ENCODE measurements at places on chromosomes 7 and 10. TPM values are rescaled to one million over a fixed set of nuclear protein-coding genes. Genes with fewer than 3 reads are reported as not detected.

- no peak for DNase-seq
Observed at GRCh38 chr10:69636273-69636575, 6.2 kb downstream of the FAM241B start.

GRCh38 chr10:586716-587115 is 102.8 kb downstream of the DIP2C start:
- DNase-seq, result no peak

- no peak for DNase-seq
Observed at GRCh38 chr10:103855424-103855823, at the start of gene SH3PXD2A. Gene SH3PXD2A, minus strand, starts transcription at chr10:103855576. Its CDS starts 310 bp downstream, at chr10:103855266.

DNA sequence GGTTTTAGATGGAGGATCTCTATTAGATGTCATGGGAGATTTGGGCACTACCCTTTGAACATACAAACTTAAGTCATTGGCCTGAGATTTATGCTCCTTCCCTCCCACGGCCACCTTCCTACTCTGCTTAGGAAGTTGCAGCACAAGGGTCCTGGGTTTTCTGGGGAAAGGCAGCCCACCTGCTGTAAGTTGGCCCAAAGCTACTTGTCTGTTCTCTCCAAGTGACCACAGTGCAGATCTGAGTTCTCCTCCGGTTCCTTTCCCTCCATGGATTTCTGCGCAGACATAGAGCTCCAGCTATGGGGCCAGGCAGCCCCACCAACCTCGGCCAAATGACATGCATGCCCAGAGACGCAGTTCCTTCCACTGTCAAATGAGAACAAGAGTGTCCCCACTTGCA is 12.8 kb upstream of the C10orf53 start:
- no peak for DNase-seq

PIP gene
- not detected for total RNA-seq

GRCh38 chr10:101216207-101217043 is 12.8 kb downstream of the LBX1 start:
- DNase-seq, result no peak

C10orf143 gene
- total RNA-seq, result 4.4 TPM

- DNase-seq, result no peak
Observed at GRCh38 chr10:79384773-79385391, 37.6 kb downstream of the PPIF start.

DNA sequence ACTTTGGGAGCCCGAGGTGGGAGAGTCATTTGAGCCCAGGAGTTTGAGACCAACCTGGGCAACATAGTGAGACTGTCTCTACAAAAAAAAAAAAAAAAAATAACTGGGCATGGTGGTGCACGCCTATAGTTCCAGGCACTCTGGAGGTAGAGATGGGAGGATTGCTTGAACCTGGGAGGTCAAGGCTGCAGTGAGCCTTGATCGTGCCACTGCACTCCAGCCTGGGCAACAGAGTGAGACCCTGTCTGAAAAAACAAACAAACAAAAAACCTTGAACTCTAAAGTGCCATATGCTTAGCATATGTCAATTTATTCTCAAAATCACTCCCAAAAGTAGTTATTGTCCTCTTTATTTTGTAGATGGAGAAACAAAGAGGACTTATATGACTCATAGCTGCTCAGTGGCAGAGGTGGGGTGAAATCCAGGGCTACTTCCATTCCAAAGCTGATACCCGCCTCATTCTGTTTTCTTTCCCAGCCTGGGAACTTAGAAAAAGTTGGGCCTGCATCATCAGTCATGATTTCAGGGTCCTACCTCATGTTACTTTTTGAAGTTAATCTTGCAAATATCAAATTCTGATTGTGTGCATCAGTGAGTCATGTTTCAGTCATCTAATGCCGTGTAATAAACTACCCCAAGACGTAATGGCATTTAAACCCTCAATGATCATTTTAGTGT is 13.3 kb downstream of the DHTKD1 start:
- no peak for DNase-seq

DNA sequence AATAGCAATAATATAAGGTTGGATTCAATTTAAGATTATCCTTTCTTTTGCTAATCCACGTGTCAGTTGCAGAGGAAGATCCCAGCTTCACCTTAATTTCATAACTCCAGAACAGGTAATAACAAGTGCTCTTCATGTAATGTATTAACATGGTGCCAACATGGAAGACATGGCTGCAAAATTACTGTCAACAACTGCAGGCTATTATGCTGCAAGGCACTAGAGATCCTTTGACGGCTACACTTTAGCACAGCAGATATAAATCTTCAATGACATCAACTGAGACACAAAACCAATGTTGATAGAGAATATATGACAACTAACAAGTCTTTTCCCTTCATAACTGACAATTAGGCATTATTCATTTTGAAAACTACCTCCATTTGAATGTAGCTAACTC is 96.1 kb downstream of the RNF133 start:
- DNase-seq, result no peak

- DNase-seq, result no peak
Observed at GRCh38 chr7:2063563-2064260, 169.0 kb downstream of the MAD1L1 start.

DNA sequence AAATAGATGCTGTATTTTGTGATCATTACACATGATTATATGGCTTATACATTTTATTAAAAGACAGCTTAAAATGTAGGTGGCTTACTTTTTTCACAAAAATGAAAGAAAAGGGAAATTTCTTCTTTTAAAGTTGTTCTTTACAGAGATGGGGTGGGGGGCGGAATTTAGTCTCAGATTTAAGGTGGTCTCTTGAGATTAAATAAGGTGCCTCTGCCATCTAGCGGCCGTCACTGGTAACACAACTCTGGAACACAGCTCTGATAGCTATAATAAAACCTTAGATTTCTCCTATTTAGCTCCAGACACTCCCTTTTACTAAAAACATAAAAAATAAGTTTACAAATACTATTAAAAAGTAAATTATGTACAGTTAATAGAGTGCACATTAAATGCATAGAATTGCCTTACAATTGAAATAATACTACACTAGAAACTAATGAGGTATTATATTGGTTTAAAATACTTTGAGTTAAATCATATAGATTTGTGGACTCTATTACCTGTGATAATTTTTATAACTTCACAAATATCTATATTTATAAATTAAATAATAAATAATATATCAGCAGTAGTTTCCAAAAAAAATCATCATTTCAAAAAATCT is 210.9 kb downstream of the DGKB start:
- peak; percentile 52 for DNase-seq

APBB1IP gene
- 76.0 TPM for total RNA-seq

GALNT17 gene
- not detected for total RNA-seq

DNA sequence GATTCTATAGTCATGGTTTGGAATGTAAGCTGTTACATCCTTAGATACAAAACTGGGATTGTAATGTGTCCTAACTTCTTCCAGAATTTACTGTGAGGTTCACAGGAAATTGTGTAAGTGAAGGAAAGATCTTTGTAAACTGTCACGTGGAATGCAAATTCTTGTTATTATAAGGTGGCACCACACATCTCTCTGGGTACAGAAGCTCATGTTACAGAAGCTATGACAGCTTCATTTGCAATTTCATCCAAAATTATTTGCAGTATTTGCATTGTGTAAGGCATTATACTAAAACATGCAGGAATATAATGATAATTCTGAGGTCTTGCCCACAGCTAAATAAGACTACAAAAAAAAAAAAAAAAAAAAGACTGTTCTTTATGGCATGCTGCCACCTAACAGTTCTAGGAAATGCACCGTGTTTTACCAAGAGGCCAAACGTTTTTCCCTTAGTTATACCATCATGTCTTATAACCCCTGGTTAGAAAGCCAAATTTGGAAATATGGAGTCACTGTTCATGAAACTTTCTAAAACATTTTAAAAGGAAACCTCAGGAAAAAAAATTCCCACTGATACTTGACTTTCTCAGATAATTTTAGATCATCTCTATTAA is 17.6 kb downstream of the MINDY3 start:
- DNase-seq, result no peak

DNA sequence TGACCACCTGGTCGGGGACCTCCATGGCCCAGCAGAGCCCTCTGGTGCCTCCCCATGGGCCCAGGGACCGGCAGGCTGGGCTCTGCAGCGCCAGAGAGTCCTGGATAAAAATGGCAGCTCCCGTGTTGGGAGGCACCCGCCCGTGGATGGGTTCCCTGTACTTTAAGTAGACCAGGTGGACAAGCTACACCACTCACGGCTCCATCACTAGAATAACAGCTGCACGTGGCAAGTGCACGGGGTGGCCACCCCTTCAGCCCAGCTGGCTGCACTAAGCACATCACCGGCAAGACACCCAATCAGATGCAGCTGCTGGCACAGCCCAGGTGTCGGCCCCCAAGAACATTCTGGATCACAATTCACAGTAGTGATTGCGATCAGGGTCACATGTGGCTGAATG is 69.8 kb downstream of the DIP2C start:
- DNase-seq, result no peak

AOAH gene
- 17.7 TPM for total RNA-seq

TDRD1 gene
- not detected for total RNA-seq

GRCh38 chr10:108375691-108376090 is 1211.2 kb upstream of the SORCS1 start:
- no peak for DNase-seq

GRCh38 chr10:92848441-92849233 is at the start of gene EXOC6:
Gene EXOC6, plus strand, starts transcription at chr10:92848520. Its CDS starts 14 bp downstream, at chr10:92848534.
- DNase-seq, result peak; percentile 89

DNA sequence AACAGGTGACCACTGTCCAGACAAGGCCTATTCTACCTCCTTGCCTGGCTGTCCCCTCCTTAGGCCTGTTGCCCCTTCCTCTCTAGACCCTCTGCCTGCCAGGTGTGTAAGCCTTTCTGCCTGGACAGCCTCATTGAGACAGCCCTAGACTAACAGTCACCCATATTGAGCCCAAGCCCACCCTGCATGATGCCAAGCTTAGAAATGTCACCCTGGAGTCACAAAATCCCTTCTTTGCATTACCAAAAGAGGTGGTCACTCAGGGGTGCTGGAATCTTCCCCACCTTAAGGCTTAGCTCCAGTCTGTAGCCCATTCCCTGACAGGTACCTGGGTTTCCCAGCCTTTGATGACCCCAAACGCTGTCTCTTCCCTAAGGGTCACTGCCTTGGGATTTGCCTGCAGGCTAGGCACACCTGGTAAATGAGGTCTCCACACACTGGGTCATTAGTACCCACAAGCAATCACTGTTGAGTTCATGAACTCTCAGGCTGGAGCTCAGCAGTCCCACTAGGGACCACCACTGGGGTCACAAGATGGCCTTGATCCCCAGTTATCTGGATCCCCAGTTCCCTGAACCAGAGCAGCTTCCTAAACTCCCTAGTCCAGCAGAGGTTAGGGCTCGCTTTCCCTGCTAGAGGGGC is 54.9 kb upstream of the CAMK2B start:
- no peak for DNase-seq

DNA sequence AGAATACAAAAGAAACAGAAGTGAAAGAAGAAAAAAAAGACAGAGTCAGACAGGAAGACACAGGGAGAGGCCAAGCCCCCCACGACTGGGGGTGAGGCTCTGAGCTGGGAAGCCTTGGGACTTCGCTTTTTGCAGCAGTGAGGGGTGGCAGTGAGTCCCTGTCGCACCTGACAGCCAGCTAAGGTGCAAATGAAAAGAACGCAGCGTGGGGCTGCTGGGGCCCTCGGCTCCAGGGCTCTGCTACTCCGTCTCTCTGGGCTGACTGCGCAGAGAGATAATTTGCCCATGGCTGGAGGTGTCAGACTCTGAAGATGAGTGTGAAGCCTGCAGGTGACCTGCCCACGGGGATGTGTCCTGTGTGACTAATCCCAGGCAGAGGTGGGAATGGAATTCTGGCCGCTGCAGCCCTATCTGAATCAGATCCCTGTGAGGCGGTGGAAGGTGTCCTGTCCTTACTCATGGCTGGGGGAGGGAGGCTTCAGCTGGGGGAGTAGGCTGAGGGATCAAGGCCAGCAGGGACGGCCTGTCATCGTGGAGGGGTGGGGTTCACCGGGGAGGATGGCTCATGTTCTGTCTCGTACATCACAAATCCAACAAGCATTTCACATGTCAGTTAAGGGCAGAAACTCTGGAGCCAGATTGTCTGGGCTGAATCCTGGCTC is 96.4 kb downstream of the SLIT1 start:
- DNase-seq, result no peak

DNA sequence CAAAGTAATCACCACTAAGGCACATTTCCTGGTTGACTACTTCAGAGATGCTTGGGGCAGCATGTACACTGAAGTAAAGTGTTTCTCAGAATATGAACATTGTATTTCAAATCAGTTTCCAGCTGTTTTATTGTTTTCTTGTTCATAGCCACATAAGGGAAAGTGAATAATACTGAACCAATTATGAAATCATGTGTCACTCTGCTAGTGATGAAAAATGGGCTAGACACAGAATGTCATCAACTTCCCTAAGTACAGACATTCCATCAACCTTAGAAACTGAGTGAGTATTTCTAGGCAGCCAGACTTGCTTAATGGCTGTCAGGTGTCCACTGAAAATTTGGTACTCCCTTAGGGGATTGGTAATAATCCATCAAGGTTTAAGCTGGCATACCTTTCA is 603.5 kb downstream of the ARL4A start:
- no peak for DNase-seq

HKDC1 gene
- total RNA-seq, result 1.4 TPM

- DNase-seq, result no peak
Observed at GRCh38 chr10:70212879-70213278, 20.4 kb downstream of the PPA1 start.

GRCh38 chr10:110443239-110444003 is 54.3 kb upstream of the DUSP5 start:
- DNase-seq, result no peak

DNA sequence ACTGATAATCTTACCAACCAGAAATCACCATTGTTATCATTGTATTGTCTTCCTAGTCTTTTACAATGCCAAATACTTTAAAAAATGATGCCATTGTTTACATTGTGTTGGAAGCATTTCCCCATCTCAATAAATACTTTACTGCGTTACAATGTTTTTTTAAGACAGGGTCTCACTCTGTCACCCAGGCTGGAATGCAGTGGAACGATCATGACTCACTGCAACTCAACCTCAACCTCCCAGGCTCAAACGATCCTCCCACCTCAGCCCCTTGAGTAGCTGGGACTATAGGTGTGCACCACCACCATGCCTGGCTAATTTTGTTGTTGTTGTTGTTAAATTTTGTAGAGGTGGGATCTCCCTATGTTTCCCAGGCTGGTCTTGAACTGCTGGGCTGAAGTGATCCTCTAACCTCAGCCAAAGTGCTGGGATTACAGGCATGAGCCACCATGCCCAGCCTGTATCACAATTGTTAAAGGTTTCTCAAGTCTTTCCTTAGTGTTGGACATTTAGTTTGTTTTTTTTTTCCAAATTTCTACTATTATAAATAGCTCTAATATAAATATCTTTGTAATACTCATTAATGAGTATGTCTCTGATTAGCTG is 13.5 kb downstream of the LRMDA start:
- no peak for DNase-seq

- peak; percentile 39 for DNase-seq
Observed at GRCh38 chr7:2979201-2979631, 64.5 kb downstream of the CARD11 start.

GRCh38 chr7:22911889-22912288 is 89.2 kb upstream of the TOMM7 start:
- no peak for DNase-seq

NME8 gene
- total RNA-seq, result not detected
